ENCODE measurements at places on chromosomes 3 and 15.

DNA sequence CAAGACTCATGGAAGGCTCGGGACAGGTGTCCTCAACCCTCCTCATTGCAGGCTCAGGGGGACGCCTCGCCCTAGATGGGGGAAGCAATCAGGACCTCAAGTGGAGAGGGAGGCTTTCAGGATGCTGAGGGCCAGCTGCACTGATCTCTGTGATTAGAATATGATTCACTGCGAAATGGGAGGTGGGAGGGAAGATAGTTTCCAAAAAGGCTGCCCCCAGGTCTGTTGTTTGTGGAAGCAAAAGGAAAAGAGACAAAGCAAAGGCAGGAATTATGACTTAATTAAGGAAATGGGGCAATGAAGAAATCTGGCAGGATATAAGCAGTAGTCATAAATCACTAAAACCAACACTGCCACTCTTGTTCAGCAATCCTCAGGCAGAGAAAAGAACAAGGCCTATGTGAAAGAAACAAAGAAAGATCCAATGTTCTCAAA is 85.6 kb upstream of the ABHD17C start:
- DNase-seq, result no peak

GRCh38 chr15:53713218-53713617 is 46.2 kb downstream of the WDR72 start:
- DNase-seq, result no peak

GRCh38 chr15:39451121-39451688 is 129.7 kb upstream of the THBS1 start:
- DNase-seq, result no peak

- peak; percentile 71 for DNase-seq
Measured at GRCh38 chr3:55488398-55489055, 1.4 kb upstream of the WNT5A start.

GRCh38 chr3:48128774-48129173 is 59.4 kb downstream of the CDC25A start:
- no peak for DNase-seq

DNA sequence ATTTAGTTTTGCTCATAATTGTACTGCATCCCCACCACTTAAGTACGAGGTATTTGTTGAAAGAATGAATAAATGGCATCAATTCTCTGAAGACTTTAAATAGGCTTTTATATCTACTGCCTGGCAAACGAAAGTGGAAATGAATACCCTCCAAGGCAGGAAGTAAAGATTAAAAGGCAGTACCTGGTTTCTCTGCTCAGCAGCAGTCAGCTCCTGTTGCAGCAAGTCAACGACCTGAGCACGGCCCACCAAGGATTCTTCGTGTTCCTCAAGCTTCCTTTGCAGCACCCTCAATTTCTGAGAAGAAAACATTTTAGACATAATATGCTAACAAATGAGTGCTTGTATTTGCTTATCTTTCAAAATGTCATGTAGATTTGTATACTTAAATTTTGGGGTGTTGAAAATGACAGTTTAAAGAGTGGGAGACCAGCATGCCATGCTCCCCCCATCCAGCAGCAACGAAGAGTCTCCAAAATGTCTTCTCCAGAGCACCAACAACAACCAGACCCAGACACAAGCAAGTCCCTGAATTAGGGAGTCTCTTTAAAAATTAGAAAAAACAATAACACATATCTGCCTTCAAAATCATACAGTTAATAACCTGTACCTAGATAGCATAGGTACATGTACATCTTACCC is 31.2 kb downstream of the GOLGB1 start:
- no peak for DNase-seq

- DNase-seq, result no peak
Measured at GRCh38 chr15:86840996-86841395, 761.3 kb downstream of the AGBL1 start.

GRCh38 chr15:94028809-94029208 is 202.6 kb upstream of the MCTP2 start:
- no peak for DNase-seq

- no peak for DNase-seq
Measured at GRCh38 chr15:94021621-94022320, 209.6 kb upstream of the MCTP2 start.

GRCh38 chr3:126816298-126816697 is 112.3 kb downstream of the CHCHD6 start:
- no peak for DNase-seq

DNA sequence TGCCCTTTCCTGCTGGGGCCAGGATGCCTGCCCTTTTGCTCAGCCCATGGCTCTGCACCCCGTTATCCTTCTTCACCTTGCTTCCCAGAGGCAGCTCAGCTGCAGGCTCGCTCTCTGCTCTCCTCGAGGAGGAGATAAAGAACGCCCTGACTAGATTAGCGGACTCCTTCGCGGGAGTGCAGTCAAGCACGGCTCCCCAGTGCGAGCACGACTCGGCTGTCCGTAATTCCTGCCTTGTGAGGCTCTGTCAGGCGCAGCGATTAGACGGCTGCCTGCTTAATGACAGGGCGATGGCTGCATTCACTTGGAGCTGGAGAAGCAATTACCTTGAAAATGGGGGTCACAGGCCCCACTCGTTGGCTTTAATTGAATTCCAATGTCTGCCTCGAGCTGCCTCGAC is 25.9 kb downstream of the TLE3 start:
- DNase-seq, result peak; percentile 69

GRCh38 chr15:77002436-77002835 is 7.5 kb downstream of the PSTPIP1 start:
- DNase-seq, result no peak

DNA sequence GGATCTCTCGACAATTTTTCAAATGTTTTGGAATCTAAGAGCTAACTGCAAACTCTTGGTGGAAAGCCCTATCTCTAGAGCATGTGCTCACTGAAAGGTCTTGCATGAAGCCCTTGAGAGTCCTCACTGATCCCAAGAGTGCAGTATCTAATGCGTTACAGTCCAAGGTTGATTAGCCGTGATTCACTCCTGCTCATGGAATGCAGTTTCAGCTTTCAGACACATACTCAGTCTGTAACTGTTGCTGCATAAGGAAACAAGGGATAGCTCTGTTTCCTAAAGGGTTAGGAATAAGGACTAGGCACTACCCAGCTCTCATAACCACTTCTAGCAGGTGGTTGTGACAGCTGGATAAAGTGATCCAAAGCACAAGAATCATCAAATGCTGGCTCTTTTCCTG is 687.4 kb upstream of the CFAP20DC start:
- no peak for DNase-seq

- peak; percentile 34 for DNase-seq
Measured at GRCh38 chr3:42708611-42709151, 6.1 kb upstream of the HHATL start.

- DNase-seq, result no peak
Measured at GRCh38 chr15:99414755-99415731, 150.7 kb upstream of the MEF2A start.

DNA sequence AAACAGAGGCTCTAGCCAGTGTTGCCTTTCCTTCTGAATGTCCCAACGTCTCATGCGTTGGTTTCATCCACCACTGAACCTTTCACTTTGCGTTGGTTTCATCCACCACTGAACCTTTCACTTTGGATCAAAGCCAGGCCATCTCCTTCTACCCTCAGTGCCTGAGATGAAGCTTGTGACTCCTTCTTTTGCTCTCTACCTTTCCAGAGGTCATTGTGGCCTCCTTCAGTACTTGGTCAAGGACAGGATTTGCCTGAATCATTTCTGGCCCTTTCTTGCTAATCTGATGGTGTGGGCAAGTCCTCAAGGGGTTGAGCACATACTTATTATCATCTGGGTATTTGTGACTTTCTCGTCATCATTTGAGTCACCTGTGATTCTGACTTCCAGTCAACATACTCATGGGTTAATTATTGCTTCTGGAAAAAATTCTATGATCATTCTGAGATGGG is 50.0 kb downstream of the SELENOT start:
- DNase-seq, result no peak

- DNase-seq, result no peak
Measured at GRCh38 chr3:72976281-72976741, 20.3 kb upstream of the PPP4R2 start.

- no peak for DNase-seq
Measured at GRCh38 chr3:128491691-128491940, 1.4 kb downstream of the GATA2 start.

GRCh38 chr3:52032702-52033408 is 23.5 kb downstream of the DUSP7 start:
- no peak for DNase-seq

DNA sequence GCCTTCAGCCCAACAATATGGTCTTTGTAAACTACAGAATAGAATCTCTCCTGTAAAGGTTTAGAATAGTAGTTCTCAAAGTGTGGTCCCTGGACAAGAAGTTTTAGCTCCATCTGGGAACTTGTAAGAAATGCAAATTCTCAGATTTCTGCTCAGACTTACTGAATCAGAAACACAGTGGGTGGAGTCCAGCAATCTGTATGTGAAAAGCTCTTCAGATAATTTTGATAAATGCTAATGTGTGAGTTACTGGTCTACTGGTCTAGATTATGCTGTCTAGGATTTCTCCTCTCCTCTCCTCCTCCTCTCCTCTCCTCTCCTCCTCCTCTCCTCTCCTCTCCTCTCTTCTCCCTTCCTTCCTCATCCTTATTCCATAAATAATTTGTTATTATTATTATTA is 57.5 kb downstream of the RBMS3 start:
- DNase-seq, result no peak

- DNase-seq, result no peak
Measured at GRCh38 chr3:160981217-160981938, 123.8 kb downstream of the B3GALNT1 start.

DNA sequence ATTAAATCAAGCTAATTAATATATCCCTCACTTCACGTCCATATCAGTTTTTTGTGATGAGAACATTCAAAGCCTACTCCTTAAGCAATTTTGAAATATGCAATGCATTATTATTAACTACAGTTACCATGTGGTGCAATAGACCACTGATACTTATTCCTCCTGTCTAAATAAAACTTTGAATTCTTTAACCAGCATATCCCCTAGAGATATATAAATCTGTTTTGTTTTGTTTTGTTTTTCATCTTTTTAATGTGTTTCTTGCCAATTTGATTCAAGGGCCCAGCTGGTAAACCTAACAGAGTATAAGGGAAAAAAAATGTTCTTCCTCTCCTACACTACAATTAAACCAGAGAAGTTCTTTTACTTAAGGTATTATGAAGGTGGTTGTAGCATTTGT is 524.2 kb downstream of the NAALADL2 start:
- no peak for DNase-seq

- DNase-seq, result no peak
Measured at GRCh38 chr3:181317508-181317907, 328.0 kb upstream of the DNAJC19 start.

GRCh38 chr3:59001675-59002074 is 48.1 kb downstream of the CFAP20DC start:
- no peak for DNase-seq

DNA sequence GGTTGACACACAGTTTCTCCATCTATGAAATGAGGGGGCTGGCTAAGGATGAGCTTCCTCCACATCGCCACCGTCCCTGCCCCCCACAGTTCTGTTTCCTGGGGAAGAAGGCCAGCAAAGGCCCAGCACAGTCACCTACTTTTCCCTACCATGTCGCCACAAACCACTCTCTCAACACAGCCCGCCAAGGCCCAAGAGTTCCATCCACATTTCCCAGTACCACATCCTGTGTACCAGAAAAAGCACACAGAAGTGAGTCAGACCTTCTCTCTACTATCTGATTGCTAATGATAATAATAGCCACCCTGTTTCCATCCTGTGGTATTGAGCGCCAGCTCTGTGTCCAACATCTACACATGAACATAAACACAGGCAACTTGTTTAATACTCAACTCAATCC is 30.3 kb upstream of the C15orf39 start:
- no peak for DNase-seq

GRCh38 chr15:51853998-51854397 is 24.5 kb downstream of the TMOD3 start:
- DNase-seq, result no peak

- DNase-seq, result no peak
Measured at GRCh38 chr3:72078676-72079368, 293.9 kb upstream of the PROK2 start.

- peak; percentile 94 for DNase-seq
Measured at GRCh38 chr3:15205934-15206661, at the start of gene CAPN7. CAPN7 (plus strand) TSS chr3:15206246; CDS start chr3:15206496, 250 bp downstream.

- peak; percentile 61 for DNase-seq
Measured at GRCh38 chr3:54427941-54428871, 305.9 kb downstream of the CACNA2D3 start.
